ENCODE measurements at places on chromosomes 5 and 9.

- no peak for DNase-seq
Observed at GRCh38 chr9:32380944-32381343, 3.5 kb upstream of the ACO1 start.

DNA sequence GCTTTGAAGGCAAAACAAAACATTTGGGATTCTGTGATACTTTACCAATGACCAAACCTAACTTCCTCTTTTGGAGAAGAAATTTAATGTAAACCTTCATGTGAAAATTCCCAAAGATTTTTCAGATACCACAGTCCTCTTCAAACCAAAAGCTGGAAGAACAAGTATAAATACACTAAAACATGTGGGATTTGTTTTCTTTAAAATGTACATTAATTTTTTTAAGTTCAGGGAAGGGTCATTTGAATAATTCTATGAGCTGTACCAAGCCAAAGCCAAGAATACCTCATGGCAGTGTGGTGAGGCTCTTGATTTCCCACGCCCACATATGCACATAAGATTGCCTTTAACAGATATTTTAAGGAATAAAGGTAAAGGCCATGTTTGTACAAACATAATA is 28.4 kb upstream of the ITGA1 start:
- DNase-seq: no peak

- DNase-seq: no peak
Observed at GRCh38 chr5:106680330-106680729, 990.4 kb downstream of the EFNA5 start.

DNA sequence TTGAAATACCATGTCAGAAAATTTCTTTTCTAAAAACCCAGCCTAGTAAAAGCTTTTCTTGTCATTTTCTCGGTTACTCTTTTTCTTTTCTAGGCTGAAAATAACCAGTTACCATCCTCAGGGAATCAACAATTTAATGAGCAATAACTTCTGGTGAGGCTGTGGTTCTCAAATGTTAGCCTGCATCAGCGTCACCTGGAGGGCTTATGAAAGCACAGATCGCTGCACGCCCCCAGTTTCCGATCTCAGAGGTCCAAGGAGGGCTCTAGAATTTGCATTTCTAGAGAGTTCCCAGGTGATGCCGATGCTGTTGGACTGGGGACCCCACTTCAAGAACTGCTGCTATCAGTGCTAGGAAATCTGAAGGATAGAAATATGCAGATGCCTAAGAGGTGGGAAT is 28.9 kb upstream of the TLE1 start:
- no peak for DNase-seq

DNA sequence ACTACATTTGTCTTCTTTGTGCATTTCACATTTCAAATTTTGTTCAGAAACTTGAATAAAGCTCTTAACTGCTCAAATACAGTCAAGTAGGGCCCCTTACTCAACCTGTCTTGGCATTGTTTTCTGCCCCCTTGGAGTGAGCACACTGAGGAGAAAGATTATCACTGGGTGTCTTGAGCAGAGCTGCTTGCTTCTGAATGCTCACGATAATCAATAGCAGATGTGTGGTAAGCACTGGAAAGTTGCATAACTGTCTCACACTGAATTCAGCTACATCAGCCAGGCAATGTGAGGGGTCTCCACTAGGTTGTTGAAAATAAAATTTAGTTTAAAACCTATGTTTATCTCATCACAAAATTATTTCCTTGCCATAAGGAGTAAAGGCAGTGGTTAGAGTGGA is 7.8 kb upstream of the TNFAIP8 start:
- no peak for DNase-seq

DNA sequence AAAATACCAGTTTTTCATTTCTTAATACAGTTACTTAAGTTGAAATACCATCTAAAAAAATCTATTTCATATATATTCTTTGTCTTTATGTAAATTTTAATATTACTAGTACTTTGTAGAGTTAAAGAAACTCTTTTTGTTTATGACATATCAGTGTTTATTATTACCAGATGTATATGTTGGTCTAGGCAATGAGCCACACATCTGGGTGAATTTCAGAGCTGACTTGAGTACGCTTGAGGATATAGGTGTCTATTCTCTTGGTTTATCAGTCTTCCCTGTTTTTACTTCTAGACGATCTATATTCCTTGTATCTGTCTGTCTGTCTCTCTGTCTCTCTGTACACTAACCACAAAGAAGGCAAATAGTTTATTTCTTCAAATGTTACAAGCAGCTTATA is 2.9 kb downstream of the SMAD5 start:
- no peak for DNase-seq

GRCh38 chr5:164000819-164001218 is 495.4 kb downstream of the MAT2B start:
- no peak for DNase-seq

DNA sequence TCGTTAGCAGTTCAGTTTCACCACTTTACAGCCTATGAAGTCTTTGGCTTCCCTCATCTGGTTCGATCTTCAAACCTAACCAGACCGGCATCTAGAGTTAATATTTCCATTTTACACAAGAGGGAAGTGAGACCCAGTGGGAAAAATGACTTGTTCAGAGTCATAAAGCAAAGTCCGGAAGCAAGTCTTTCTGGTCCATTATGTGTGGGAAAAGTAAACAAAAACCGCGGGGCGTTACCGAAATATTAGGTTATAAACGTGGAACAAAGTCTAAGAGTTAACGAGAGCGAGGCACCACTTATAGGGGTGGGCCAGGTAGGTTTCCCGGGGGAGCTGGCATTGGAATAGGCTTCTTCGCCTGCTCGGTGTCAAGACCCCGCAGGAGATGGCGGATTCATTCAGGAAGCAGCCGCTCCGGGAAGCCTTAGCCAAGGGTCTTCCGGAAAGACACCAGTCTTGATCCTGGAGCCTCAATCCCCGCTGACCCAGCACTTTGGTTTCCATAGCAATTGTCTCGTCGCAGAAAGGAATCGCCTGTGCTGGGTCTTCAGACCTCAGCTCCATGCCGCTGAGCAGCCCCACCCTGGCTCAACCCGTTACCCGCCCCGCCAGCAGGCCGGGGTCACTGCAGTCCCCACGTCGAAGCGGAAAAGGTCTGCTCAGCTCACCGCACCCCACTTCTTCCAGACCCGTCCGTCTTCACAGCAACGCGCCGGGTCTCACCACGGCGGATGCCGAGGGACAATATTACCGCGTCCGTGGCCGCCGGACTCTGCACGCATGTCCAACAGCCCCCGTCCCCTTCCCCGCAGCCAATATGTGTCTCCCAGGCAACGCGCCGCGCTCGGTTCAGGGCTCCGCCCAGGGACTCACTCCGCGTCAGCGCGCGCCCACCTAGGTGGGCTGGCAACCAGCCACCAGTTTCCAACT is at the start of gene C5orf52:
Gene C5orf52, plus strand, starts transcription at position 872 of the 930 bp plus-strand sequence. CDS start 82 bp downstream, outside the sequence.
- no peak for DNase-seq

GRCh38 chr5:102663749-102664530 is 91.2 kb upstream of the PAM start:
- no peak for DNase-seq

GRCh38 chr9:96646081-96646991 is 8.8 kb downstream of the PRXL2C start:
- DNase-seq: no peak

DNA sequence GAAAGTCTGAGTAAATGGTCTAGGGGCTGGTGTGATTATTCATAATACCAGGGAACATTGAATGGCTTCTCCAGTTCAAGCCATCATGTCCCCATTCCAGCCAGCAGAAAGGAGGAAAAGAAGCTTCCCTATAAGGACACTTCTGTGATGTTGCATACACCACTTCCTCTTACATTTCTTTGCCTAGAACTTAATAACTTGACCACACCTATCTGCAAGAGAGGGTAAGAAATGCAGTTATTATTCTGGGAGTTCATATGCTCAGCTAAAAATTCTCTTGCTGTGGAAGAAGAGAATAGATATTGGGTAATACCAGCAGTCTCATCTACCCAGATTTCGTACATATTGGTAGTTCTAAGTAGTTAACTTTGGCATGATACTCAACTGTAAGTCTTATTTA is 166.1 kb downstream of the SLC28A3 start:
- no peak for DNase-seq

- DNase-seq: no peak
Observed at GRCh38 chr9:4955836-4956235, 29.2 kb upstream of the JAK2 start.

GRCh38 chr9:74413876-74414275 is 83.3 kb upstream of the RORB start:
- DNase-seq: no peak

GRCh38 chr9:130172161-130172857 is at the start of gene NCS1:
Gene NCS1, plus strand, starts transcription at chr9:130172404. Its CDS starts 260 bp downstream, at chr9:130172664.
- DNase-seq: peak; percentile 14

GRCh38 chr5:14777187-14777586 is 94.4 kb downstream of the ANKH start:
- DNase-seq: no peak

- peak; percentile 58 for DNase-seq
Observed at GRCh38 chr5:132480546-132480892, 10.1 kb downstream of the IRF1 start.

- no peak for DNase-seq
Observed at GRCh38 chr5:92641031-92641962, 939.7 kb downstream of the NR2F1-AS1 start.

GRCh38 chr5:35876922-35877321 is 20.2 kb downstream of the IL7R start:
- no peak for DNase-seq

DNA sequence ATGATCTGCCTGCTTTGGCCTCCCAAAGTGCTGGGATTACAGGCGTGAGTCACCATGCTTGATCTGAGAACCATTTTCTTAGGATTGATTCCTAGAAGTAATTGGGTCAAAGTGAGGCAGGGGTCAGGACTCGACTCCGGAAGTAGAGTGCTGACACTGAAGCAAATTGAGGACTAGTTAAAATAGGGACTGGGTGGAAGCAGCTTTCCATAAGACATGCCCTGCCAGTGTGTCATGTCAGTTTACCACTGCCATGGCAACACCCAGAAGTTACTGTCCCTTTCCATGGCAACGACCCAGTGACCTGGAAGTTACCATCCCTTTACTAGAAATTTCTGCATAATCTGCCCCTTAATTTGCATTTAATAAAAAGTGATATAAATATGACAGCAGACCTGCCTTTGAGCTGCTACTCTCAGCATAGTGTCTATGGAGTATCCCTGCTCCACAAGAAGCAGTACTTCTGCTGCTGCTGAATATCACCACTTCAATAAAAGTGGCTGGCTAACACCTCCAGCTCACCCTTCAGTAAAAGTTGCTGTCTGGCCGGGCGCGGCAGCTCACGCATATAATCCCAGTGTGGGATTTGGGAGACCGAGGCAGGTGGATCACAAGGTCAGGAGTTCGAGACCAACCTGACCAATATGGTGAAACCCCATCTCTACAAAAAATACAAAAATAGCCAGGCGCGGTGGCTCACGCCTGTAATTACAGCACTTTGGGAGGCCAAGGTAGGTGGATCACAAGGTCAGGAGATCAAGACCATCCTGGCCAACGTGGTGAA is 47.8 kb upstream of the JADE2 start:
- no peak for DNase-seq

DNA sequence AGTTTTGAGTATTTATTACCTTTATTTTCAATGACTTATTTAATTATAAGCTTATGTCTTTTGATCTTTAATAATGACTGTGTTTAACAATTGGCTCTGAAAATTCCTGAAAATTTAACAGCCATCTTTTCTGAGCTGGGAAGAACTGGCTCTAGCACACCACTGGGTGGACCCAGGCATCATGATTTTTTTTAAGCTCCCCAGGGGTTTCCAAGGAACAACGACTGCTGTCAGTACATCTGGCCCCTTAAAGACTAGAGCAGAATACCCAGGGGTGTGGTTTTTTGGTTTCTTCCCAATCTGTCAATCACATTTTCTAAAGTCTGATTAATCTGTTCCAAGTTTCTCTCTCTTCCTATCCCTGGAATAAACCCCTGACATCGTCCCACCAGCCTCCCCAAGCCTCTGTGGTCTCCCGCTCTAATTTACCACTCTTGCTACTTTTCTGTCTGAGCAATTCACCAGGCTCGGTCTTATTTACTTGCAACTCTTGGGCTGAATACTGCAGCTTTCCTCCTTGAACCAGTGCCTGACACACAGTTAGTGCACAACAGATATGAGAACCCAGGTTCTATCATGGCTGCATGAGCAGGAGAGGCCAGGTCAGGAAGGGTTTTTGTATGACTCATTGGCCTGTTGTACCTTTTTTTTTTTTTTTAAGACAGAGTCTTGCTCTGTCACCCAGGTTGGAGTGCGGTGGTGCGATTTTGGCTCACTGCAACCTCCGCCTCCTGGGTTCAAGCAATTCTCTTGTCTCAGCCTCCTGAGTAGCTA is 321.9 kb downstream of the ZSWIM6 start:
- no peak for DNase-seq

- no peak for DNase-seq
Observed at GRCh38 chr9:77680581-77680980, 32.5 kb upstream of the GNA14 start.

- no peak for DNase-seq
Observed at GRCh38 chr5:140252470-140253126, 50.3 kb downstream of the PFDN1 start.

DNA sequence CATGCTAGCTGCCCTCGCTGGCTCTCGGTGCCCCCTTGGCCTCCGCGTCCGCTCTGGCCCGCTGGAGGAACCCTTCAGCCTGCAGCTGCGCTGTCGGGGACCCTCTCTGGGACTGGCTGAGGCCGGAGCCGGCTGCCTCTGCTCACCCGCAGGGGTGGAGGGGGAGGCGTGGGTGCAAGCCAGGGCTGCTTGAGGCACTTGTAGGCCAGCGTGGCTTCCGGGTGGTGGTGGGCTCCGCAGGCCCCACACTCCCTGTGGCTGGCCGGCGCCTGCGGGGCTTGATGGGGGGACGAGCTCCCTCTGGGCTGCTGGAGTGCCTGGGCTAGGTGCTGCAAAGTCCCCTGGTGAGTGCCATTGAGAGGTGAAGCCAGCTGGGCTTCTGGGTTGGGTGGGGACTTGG is 429.6 kb downstream of the LRRC70 start:
- no peak for DNase-seq

DNA sequence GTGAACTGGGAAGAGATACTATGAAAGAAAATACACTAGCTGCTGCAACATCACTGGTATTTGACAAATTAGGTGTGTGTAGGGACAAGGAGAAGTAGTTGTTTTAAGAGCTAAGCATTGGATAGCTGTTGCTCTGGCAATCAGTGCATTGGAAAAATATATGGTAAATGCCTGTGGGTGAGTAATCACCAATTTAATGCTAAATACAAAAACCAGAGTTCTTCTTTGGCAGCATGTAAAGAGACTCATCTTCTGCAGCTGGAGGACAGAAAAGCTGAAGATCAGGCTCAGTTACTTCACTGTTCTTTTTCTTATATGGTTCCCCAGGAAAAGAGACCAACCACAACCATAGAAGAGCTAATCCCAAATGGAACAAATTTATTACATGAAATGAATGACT is 201.8 kb upstream of the MPDZ start:
- DNase-seq: no peak

DNA sequence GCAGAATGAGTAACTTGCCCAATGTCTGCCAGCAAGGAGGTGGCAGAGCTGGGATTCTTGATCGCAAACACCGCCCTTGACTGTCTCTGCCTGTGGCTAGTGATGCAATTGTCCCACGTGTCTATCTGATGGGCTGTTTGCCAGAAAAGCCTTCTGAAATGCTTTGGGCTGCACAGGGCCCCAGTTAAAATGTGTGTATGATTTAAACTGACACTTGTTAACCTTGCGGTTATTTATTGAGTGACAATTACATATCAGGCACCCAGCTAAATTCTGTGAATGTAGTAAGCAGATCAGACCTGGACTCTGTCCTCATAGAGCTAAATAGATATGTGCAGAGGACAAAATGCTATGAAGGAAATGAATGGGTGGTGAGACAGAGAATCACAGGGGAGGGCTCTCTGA is 11.6 kb upstream of the IL12B start:
- DNase-seq: no peak

Measured in stimulated activated naive CD4-positive, alpha-beta T cell (primary cell).